ENCODE measurements at places on chromosomes 2 and 18.
A peak's percentile ranks its signal among the peaks of the same experiment; 100 is the strongest.

- peak; percentile 84 for DNase-seq
Measured at GRCh38 chr2:137507237-137507636, 457.0 kb upstream of the HNMT start.

GRCh38 chr2:54836477-54836876 is 113.0 kb downstream of the EML6 start:
- DNase-seq, result no peak

GRCh38 chr18:79461627-79462026 is 65.9 kb downstream of the NFATC1 start:
- no peak for DNase-seq

DNA sequence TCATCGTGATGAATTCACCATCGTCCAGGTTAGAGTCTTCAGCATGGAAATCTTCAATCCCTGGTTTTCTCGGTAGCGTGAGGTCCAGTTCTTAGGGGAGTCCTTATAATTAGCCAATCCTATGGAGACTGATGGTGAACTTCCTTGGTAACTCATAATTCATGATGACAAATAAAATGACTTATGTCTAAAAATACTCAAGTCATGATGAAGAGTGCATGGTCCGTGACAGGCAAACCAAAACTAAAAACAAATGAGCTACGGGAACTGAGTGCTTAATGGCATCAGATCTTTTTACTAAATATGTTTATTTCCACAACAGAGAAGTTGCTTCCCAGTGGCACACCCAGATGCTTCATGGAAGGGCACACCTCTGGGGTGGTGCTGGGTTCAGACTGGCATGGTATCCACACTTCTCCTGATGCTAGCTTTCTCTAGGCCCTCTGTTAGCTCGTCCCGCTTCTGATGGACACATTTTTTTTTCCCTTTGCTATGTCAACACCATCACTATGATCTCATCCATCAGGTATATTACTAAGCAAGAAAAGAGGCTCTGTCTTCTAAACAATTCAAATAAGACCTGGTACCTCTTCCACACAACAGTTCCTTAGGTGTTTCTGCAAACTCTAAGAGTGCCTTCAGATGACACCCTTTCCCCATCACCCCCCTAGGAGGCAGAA is 92.8 kb upstream of the NEDD4L start:
- no peak for DNase-seq

- no peak for DNase-seq
Measured at GRCh38 chr2:172817411-172817810, 81.8 kb downstream of the RAPGEF4 start.

- no peak for DNase-seq
Measured at GRCh38 chr2:168565512-168565911, 109.4 kb downstream of the CERS6 start.

DNA sequence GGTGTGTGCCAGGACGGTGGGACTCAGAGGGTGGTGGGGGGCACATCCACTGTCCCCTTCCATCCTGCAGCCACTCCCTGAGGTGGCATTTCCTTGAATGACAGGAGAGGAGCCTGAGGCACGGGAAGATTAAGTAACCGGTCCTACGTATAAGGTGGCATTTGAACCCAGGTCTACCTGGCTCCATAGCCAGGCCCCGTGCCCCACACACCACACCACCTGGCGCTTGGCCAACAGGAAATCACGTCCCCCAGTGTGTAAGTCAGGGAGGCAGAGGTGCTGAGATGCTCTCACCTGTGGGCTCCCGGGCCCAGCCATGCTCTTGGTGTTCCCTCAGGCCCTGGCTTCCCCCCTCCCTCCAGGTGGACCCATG is 53.7 kb downstream of the HPCAL1 start:
- DNase-seq, result no peak

DNA sequence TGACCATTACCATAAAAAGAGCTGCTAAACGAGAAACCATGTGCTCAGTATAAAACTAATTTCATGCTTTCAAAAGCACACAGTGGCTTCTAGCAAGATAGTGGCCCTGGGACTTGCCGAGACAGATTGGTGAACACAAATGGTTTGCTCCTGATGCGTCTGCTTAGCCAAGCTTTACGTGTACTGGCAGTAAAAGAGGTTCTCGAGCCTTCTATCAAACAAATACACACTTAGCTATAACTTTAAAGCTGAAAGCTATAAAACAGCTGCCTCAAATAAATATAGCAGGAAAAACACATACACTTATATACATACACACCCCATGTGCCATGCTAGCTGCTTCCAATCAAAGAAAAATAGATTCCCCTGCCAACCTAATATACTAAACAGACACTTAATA is 117.0 kb downstream of the ZNF385B start:
- no peak for DNase-seq

GRCh38 chr2:164910101-164910899 is 45.0 kb downstream of the SLC38A11 start:
- peak; percentile 60 for DNase-seq

DNA sequence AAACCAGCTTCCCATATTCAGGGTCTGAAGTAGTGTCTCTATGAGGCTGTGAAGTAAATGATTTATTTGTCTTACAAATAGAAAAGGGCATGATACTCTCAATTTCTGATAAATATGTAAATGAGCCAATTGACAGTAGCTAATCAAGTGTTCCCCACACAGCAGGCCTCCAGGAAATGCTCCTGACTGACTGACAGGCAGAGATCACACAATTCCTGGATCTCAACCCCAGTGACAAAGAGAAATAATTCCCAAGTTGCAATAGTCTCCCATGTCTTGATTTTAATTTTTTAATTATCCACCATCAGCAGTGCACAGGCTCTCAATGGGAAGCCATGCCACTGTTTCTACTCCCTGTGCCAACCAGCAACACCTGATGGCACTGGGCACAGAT is 390.4 kb downstream of the SOX11 start:
- no peak for DNase-seq

GRCh38 chr18:56067969-56068671 is 480.1 kb upstream of the TCF4 start:
- DNase-seq, result no peak
